ENCODE measurements at places on chromosomes 5 and 9.

GRCh38 chr5:7815892-7816534 lies 34.9 kb downstream of the CFAP90 start:
- DNase-seq, result peak; percentile 86

- DNase-seq, result no peak
Measured at GRCh38 chr9:128138001-128138400, 10.5 kb upstream of the PTGES2 start.

GRCh38 chr9:133333566-133333965 lies 2.4 kb downstream of the SURF6 start:
- DNase-seq, result no peak

GRCh38 chr5:100691548-100691947 lies 156.4 kb downstream of the FAM174A start:
- DNase-seq, result no peak

DNA sequence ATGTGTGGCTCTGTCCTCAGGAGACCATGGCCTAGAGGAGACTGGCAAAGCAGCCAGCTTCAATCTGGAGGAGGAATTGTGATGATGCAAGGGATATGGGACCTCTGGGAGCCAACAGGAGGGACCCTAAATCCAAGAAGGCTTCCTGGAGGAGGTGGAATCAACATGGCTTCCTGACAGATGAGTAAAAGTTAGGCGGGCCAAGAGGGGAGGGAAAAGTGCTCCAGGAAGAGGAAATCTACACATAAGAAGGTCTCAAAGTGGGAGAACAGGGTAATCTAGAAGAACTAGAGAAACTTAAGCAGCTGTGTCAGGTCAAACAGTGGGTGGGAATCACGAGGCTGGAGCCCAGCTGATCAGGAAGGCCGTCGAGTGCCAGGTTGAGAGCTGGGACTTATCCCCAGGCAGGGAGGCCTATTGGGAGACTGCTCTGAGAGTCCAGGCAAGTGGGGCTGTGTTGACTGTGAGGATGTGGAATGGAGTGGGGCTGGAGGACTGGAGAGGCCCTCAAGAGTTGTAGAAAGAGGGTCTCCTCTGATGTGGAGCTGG lies 119.1 kb downstream of the C9orf50 start:
- no peak for DNase-seq

GRCh38 chr9:89613912-89614892 lies 9.4 kb downstream of the GADD45G start:
- peak; percentile 39 for DNase-seq

DNA sequence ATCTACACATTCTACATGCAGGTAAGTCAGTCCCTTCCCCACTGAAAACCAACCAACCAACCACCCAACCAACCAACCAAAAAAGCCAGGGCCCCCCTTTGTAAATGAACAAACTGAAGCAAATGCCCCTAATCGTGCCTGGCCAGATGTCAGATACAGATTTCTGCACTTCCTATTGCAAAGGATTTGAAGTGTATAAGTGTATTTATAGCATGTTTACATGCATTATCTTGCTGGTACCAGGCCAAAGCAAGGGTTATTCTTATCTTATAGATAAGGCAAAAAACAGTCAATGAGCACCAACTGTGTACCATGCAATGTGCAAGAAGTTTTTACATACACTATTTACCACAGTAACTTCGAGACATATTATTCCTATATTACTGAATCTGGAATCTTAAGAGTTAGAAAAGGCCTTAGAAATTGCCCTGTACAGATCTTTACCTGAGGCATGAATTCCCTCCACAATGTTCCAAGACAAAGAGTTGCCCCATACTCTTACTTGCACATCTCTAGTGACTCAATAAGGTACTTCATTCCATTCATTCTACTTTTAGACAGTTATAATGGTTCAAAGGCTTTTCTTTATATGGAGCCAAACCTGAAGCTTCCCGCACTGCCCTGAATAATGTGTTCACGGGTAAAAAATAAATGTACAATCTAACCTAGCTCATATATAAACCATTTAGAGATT lies 51.7 kb upstream of the NR5A1 start:
- no peak for DNase-seq

DNA sequence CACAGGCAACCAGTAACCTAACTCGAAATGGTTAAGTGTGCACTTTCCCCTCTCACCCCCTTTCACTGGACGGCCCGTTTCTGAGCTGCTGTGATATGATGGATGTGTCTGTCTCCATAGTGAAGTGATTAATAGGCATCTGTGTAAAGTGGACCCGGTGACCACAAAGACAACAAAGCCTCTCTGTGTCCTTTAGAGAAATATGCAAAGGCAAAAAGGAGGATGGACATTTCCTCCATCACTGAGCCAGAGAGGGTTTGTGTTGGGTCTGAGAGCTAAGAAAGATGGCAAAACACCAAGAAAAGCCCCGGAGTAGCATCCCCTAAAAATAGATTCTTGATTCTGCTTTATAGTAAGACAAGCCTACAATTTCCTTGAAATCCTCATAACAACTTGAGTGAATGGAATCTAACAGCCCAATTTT lies 120.6 kb downstream of the SEMA6A start:
- DNase-seq, result no peak
